GM12892 (cell line): ENCODE measurements at places on chromosomes 16 and 17.

- DNase-seq, result no peak
Observed at GRCh38 chr17:20852239-20852989, 190.4 kb downstream of the USP22 start.

- DNase-seq, result no peak
Observed at GRCh38 chr16:69859105-69859989, 91.8 kb upstream of the CLEC18A start.

DNA sequence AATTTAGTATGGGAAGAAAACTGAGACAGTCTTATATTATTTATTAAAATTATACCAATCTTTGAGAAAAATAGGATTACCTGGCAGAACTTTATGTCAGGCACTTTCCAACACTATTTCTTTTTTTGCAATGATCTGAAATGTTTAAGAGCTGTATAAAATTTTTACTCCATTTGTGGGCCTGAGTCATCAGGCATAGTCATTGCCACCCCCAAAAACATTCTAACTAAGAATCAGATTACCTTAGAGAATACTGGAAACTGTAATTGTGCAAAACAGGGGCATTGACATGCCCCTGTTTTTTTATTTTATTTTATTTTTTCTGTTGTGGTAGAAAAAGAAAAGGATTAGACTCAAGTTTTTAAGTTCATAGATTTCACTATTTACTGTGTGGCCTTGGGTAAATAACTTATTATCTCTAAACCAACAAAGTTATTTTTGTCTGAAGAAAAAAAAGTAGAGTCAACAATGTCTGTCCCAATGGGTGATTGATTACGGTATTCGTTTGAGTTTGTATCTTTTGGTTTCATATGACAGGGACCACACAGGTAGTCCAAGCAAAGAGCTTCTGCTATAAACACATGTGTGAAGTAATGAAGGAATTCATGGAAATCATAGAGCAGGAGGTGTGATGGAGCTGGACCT, 24.6 kb downstream of the VAT1L start:
- no peak for DNase-seq

- DNase-seq, result no peak
Observed at GRCh38 chr16:50496990-50497389, 51.2 kb upstream of the NKD1 start.

- no peak for DNase-seq
Observed at GRCh38 chr16:88655053-88655732, 4.3 kb upstream of the CYBA start.

- no peak for DNase-seq
Observed at GRCh38 chr17:45910667-45911066, 16.3 kb downstream of the MAPT start.

DNA sequence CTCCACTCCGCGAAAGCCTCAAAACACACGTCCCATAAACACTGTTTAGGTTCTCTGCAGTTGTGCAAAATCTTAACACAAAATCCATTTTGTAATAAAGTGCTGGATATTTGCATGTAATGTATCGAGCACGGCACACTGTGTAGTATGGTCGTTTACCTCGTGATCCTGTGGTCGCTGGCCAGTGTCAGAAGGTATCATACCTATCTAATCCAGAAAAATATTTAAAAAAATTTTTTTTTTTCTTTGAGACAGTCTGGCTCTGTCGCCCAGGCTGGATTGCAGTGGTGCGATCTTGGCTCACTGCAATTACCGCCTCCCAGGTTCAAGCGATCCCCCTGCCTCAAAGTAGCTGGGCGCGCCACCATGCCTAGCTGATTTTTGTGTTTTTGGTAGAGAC, 996 bp downstream of the RPL38 start:
- DNase-seq, result no peak

DNA sequence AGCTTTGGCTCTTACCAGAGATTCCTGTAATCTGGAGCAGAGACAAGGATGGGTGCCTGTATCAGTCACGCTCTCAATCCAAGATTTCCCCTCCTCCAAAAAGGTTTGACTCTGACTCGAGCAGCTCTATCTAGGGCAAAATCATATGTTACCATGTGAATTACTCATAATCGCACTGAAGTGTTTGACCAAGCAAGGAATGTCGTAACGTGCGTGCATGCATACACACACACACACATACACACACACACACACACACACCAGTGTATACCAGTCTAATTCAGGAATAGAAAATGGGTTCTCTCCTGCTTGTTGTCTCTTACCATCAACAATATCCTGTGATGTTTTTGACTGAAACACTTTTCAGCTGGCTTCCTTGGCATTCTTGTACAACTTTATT, 835.1 kb downstream of the KCNJ2 start:
- DNase-seq, result no peak

GRCh38 chr17:79809530-79810129, 12.8 kb upstream of the CBX8 start:
- DNase-seq, result no peak

- DNase-seq, result no peak
Observed at GRCh38 chr17:16938496-16939207, 33.3 kb downstream of the TNFRSF13B start.

DNA sequence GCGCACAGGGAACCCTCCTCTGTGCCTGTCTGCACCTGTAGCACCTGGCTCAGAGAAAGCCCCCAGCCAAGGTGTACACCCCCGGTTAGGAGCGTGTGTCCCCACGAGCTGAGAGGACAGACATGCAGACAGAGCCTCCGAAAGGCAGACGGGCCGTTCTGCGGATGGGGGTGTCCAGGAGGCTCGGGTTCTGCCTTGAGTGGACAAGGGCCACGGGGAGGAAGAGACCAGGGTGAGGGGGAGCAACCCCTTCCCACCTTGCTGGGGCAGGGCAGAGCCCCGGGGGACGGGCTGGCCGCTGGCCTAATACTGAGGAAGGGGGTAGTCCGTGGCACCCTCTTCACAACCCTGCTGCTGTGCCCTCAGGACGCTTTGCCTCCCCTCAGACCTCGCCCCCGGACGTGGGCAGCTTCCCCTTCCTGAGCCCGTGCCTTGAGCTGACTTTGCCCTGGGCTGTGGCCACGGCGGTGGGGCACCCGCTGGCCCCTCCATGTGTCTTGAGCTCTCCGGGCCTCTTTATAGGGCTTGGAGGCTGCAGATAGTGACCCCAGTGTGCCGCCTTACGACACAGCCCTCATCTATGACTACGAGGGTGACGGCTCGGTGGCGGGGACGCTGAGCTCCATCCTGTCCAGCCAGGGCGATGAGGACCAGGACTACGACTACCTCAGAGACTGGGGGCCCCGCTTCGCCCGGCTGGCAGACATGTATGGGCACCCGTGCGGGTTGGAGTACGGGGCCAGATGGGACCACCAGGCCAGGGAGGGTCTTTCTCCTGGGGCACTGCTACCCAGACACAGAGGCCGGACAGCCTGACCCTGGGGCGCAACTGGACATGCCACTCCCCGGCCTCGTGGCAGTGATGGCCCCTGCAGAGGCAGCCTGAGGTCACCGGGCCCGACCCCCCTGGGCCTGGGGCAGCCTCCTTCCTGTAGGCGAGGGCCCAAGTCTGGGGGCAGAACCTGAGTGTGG, 5.7 kb downstream of the SLC22A31 start:
- no peak for DNase-seq

DNA sequence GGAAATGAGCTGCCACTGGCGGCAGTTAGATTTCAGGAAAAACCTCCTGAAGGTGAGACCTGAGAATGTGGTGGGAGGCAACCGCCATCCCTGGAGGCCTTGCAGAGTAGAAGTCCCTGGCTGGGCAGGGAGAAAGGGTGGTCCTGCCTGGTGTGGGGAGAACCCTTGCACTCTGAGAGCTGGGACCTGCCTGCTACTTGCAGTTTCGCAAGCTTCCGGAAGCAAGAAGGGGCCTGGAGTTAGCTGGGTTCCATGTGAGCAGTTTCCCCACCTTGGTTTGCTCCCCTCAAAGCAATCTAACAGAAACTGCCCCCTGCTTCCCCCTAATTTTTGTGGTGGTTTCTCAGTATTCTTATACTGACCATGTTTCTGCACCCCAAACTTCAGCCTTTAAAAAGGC, 6.5 kb downstream of the ZNF629 start:
- DNase-seq, result no peak

DNA sequence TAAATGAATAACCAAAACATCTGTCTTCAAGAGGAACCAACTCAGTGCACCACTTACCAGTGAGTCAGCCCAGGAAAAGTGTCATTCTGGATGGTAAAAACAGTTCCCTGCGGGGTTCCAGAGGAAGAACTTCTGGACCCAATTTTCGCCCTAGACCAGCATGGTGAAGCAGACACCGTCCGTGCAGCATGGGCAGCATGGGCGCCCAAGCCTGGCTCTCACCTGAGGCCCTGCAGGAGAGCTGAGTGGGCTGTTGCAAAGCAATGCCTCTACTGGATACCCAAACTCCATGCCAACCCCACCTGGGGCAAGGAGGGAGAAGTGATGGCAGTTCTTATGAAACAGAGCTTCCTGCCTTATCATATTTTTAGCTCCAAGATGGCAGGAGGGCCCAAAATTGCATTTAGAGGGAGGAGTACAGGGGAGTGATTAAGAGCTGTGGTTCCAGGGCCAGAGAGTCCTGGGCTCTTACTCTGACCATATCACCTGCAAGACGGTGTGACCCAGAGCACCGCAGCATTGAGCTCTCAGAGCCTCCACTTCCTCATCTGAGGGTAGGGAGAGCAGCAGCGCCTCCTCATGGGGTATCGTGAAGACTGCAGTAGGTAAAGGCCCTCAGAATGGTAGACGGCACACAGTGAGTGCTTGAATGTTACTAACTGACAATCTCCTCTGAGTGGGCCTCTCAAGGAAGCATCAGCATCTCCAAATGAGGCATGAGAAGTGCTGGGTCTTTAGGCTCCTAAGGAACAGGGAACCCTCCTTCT, 16.6 kb upstream of the INPP5K start:
- DNase-seq, result no peak

DNA sequence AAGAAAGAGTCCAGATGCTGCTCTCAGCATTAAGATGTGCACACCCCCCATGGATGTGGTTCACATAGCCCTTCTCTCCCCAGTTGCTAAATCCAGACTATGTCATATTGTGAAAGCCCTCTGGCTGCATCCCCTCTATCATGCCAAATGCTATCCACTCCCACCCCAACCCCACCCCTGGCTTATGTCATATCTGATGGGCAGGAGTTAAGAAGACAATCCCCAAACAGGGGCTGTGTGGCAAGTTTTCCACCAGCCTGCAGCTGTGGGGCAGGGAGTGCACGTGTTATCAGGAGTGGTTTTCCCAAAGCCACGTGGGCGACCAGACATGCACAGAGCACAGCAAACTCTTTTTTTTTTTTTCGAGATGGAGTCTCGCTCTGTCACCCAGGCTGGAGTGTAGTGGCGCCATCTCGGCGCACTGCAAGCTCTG, 10.0 kb downstream of the FAM117A start:
- DNase-seq, result no peak

- DNase-seq, result no peak
Observed at GRCh38 chr16:10067406-10067805, 114.8 kb downstream of the GRIN2A start.

GRCh38 chr17:27109346-27109745, 184.6 kb upstream of the WSB1 start:
- DNase-seq, result no peak

- DNase-seq, result no peak
Observed at GRCh38 chr17:78341559-78342448, 18.1 kb downstream of the SOCS3 start.

GRCh38 chr16:49346459-49346858, 27.1 kb upstream of the C16orf78 start:
- no peak for DNase-seq

DNA sequence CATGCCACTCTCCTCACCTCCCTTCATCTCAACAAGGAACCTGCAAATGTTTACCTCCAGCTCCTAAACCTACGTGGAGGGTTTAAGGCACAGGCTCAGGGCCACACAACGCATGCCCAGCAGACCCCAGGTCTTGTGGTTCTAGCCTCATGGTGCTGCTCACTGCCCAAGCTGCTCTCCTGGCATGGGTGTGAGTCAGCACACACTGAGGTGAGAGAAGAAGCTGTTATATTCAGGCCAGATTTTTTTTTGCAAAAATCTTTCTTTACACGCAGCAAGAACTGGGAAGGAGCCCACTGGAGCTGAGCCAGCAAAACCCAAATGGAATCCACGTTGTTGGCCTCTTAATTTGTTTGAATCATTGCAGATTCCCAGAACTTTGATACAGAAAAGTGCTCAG, 5.5 kb upstream of the C16orf96 start:
- DNase-seq, result no peak

DNA sequence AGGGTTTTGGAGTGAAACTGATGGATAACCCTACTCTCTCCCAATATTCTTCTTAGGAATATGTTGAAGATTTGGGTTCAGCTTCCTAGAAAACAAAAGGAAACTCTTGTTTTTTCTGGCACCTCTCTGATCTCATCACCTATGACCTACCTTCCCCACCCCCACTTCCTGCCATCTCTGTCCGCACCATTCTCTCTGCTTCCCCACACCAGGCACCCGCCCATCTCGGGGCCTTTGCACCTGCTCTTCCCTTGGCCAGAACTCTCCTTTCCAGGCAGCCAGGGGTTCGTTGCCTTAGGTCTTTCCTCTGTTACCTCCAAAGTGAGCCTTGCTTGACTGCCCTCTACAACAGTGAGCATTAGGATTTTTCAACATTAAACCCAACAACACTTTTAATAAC, 159.7 kb downstream of the IRX3 start:
- DNase-seq, result no peak

GRCh38 chr17:43324205-43324893, 74.4 kb upstream of the ARL4D start:
- no peak for DNase-seq

DNA sequence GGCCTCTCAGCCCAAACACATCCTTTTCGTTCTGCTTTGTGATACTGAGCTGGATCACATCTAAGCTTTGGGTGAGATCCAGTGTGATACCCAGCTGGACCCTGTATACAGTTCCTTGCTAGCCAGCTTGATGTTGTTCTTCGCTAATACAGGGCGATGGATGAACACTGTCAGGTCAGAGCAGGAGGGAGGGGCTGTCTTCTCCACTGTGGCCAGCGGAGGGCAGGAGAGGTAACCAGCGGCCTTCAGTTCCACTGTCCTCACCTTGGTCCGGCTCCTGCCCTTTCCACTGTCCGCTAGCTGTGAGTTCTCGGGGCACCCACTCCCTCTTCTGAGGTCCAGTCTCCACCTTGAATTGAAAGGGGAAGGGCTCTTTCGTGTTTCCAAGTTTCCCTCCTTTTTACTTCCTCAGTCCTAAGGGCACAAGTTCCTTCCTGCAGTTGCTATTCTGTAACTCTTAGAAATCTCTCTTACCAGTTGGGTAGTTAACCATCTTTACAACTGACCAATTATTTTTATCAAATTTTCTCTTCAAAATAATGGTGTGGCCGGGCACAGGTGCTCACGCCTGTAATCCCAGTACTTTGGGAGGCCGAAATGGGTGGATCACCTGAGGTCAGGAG, 3.0 kb upstream of the ZNF213 start:
- peak; percentile 7 for DNase-seq

- DNase-seq, result no peak
Observed at GRCh38 chr17:238964-239259, 57.5 kb upstream of the DOC2B start.

- no peak for DNase-seq
Observed at GRCh38 chr16:35510701-35511100, 2051.3 kb downstream of the TP53TG3F start.

- no peak for DNase-seq
Observed at GRCh38 chr16:69408475-69408874, 15.9 kb upstream of the CYB5B start.
